Left forelimb (tissue), 1 donor: ENCODE measurements at places on chromosomes 1 and 21.

- no peak for DNase-seq
These were observed 17.6 kb downstream of the OSCP1 start for GRCh38 chr1:36432616-36433015.

DNA sequence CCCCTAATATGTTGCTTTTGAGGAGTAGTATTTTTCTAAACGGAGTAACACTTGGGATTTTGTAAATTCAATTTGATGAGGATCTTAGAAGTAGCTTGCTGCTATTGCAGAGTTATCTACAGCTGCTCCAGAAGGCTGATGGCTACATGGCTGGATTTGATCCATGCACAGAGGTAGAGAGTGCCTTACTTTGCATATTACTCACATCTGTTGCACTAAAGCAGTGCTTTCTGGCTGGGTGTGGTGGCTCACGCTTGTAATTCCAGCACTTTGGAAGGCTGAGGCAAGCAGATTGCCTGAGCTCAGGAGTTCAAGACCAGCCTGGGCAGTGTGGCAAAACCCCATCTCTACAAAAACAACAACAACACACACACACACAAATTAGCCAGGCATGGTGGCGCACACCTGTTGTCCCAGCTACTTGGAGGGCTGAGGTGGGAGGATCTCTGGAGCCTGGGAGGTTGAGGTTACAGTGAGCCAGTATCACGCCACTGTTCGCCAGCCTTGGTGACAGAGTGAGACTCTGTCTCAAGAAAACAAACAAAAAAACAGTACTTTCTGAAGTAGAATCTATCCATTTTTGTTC lies 24.6 kb downstream of the RALGPS2 start:
- DNase-seq: no peak

GRCh38 chr1:63828322-63829044 lies 54.7 kb downstream of the ROR1 start:
- DNase-seq: no peak

- no peak for DNase-seq
These were observed 18.4 kb downstream of the ELAVL4 start for GRCh38 chr1:50126927-50127715.

DNA sequence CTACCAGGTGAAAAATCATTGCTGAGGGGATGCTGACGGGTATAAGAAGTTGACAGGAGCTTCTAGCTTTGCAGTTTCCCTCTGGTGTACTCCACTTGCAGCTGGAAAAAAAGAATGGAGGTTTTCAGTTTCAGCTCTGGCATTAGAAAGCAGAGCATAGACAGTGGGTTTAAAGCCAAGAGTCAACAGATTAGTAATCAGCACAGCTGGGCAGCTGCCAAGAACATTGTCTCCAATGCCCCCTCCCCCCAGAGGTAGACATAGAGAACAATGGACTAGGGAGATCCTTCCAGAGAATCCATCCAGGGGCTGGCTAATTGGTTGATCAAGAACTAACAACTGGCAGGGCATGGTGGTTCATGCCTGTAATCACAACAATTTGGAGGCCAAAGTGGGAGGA lies 10.1 kb upstream of the ZBTB8B start:
- DNase-seq: no peak

DNA sequence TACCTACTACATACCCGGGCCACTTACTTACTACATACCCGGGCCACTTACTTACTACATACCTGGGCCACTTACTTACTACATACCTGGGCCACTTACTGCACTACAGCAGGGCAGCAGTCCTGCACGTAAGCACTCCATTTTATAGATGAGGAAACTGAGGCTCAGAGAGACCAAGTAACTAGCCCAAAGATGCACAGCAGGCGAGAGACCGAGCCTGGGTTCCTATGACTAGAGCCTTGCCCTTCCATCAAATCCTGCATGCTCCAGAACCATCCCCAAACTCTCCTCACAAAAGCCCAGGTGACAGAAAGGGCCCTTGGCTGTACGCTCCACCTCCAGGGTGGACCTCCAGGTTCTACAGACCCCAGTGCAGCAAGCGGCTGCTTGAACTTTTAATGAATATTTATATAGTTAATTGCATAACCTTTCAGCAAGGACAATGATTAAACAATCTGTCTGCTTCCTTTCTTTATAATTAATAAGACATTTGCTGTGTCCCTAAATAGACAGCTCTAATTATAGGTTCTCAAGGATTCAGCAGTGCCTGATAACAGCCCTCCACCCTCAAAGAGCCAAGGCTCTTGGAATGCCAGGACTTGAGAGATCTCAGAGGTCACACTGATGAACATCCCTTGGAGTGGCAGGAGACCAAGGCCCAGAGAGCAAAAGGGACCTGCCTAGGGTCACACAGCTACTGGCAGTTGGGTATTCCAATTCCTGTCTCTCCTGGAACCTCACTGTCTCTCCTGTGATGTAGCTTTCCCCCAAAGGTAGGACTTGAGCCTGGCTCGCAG lies 43.4 kb downstream of the LRP8 start:
- no peak for DNase-seq

GRCh38 chr1:42938645-42939615 lies 19.7 kb downstream of the SLC2A1 start:
- DNase-seq: no peak

DNA sequence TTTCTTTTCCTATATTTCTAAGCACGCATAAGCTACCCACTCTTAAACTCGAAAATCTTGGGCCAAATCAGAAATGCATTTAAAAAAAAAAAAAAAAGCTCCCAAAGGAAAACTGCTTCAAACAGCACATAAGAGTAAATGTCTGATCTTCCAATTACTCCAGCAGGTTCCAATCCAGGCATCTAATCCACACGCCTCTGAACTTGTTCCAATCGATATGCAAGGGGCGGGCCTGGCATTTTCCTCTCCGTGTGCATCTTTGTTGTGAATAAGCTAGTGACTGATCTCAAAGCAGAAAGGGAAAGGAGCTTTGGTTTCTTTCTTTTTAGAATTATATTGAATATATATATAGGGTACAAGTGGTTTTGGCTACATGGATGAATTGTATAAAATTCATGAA lies 365.5 kb downstream of the PRDM2 start:
- DNase-seq: no peak

DNA sequence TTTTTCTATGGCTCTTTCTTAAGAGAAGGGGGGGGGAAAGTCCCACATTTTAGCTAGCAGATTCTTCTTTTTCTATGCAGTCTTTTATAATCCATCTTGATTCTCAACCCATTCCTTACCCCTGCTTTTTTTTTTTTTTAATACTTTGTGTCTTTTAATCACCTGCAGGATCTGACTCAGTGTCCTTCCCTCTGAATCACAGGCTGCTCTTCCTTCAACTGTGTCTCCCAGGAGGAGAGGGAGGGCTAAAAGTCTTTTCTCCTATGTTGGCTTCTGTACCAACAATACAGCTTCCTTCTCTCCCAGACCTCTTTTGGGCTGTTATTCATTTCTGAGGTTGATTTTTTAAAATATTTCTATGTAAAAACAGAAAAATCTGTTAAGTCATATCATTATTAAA lies 686.2 kb downstream of the ADGRL2 start:
- no peak for DNase-seq

DNA sequence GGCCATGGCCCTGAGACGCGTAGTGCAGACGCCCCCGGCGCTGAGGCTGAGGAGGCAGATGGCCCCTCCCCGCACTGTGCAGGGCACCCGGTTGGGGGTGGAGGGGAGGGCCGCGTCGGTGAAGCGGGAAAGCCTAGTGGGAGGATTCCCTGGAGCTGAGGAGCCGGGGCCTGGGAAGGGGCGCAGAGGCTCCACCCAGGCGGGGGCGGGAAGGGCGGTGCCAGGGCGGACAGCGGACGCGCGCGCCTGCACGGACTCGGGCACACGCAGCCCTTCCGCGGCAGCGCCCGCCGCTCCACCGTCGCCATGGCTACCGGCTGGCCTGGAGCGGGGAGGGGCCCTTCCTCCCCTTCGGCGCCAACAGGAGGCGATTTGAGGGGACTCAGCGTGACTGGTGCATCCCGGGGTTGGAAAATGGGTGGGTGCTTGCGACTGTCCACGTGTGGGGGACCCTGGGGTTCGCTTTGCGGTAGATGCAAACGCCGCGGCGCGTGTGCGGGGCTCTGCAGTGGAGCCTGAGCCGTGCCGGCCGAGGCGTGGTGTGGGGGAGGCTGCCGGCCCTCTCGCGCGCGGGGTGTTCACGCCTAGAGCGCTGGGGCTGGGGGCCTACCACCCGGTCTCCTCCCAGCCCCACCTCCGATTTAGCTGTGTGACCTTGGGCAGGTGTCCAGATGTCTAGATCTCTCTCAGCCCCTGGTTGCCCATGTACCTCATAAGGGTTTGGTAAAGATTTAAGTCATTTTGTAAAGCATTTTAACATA lies 35.1 kb downstream of the PTPRF start:
- peak; percentile 86 for DNase-seq
